SW 1271 (cell line): ENCODE measurements at places on chromosomes 5 and 9.

- no peak for DNase-seq
Measured at GRCh38 chr5:5886812-5887486, 464.5 kb downstream of the ICE1 start.

DNA sequence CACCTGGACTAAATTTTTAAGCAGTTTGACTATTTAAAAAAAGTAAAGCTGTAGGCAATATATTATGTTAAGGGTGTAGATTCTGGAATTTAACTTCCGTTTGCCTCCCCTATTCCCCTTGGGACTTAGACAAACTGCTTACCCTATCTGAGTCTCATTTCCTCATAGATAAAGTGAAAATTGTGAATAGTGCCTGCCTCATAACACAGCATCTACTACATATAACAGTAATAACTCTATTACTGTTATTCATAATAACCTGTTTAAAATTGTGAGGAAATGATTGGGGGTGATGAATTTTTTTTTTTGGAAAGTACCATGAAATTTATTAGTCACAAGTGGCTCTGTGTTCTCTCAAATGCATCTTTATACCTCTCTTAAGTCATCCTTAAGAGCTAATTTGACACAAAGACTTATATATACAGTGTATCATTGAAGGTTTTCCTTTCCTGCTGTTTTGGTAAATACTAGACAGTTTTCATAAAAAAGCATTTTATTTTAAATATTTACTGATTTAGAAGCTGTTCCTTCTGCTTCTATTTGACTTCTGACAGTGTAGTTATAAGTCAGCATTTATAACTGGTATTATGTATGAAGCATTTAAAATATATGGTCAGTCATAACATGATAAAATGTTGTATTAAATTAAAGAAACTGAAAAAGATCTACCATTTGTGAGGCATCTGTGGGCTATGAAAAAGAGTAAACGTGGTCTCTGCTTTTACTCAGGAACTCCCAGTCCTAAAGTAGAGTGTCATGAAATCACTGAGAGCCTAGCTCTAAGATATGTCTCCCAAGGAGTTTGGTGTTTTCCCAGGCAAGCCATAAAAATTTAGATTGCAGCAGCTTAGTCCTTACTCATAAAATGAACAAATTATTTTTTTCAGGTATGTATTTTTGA is 46.4 kb downstream of the MCCC2 start:
- DNase-seq: no peak

- no peak for DNase-seq
Measured at GRCh38 chr5:40025586-40025985, 600.8 kb upstream of the DAB2 start.

DNA sequence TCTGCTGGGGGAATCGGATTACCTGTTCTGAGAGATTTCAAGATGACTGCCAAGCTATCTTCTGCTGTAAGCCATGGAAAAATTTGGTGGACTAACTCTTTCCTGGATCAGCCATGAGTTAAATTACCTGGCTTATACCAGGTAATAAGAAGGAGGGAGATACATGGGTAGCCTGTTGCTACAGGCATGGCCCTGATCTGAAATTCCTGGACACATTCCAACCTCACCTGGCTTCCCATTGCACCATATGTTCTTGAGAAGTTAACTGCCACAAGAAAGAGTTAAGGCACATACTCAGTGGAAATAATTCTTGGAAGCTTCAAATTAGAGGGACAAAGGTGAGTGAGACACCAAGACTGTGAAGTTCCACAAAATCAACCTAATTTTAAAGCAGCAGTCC is 371.3 kb downstream of the ACTL7B start:
- no peak for DNase-seq

GRCh38 chr5:39200081-39200480 is 19.3 kb downstream of the FYB1 start:
- no peak for DNase-seq

GRCh38 chr5:80917631-80918030 is 42.5 kb upstream of the RASGRF2 start:
- no peak for DNase-seq

GRCh38 chr5:68431601-68432337 is 216.2 kb downstream of the PIK3R1 start:
- no peak for DNase-seq

DNA sequence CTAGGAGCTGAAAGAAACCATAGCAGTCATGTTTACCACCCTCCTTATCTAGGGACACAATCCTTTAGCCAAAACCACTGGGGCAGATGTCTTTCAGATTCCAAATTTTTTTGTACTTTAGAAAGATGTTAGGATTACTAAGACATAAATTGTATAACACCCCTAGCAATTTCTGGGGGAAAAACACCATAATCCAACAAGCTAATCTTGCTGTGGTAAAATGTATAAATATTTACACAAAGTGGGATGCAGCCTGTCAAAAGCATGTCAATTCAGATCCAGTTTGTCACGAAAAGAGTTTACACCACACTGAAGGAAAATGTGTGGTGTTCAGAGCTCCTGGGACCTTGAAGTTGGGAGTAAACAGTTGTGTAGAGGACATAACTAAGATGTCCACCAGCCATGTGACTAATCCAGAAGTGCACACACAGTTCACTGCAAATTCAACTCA is 274.3 kb downstream of the ADAMTSL1 start:
- DNase-seq: no peak

GRCh38 chr9:23117616-23118015 is 671.0 kb downstream of the DMRTA1 start:
- DNase-seq: no peak

DNA sequence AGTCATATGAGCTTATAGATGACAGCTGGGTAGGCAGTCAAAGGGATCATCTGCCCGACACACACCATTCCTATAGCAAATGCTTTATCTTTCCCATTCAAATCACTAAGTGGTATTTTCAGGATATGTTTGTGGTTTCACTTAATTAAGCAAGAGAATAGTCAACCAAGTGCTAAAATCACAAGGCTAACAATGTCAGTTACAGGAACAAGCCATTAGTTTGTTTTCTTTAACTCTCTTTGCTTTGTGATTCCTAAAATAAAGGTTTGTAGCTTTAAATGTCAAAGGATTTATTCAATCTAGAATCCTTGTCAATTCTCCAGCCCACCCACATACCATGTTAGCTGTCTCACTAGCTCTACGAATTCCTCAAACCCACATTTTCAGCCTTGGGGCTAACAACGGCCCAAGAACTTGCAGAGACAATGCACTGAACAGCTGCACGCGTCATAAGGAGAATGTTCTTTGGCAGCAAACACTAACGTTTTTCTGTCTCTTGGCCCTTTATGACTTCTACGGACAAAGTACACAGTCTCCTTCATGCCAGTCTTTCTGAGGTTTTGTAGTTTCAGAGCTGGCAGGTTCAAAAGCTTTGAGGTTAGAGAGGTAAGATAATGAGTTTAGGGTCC is 56.6 kb downstream of the ELAVL2 start:
- DNase-seq: no peak

DNA sequence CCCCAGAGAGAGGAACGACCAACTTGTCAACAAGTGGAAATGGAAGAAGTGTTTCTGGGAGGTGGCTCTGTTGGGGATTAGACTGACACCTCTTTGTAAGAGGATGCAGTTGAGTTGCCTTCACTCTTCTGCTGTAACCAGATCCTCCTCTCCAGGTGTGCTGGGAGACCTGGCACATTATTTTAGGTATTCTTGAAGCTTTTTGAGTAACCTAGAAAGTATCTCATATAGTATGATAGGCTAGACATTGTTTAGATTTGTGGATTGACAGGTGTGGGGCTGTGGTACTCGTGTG is 21.6 kb downstream of the SNX30 start:
- no peak for DNase-seq

DNA sequence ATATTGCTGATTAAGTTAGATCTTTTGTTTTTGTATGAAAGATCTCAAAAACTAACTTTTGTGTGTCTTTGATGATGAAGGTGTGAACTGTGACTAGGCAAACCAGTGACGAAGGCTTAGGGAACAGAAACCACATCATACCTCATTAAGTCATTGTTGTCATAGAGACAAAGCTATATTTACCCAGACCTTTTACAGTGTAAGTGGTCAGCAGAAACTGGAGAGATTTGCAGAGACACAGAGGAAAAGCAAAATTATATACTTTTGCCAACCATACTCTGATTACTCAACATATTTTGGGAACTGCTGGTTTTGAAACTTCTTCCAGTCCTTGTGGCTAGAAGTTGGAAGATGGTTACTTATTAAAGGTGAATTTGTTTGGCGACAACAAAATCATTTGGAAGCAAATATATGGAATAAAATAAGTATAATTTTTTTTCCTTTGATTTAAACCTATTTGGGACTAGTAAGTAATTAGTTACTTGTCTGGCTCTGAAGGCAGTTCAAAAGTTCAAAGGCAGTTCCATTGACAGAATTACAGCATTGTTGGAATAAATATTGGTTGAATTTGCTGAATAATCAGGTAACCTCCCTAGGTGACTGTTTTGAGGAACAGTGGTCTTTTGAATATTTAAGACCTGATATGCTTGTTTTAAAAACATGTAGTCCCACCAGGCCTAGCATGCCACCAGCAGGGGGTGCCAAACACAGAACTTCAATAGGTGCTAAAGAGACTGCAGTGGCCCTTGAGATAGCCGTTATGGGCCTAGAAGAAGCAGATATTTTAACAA is 103.8 kb downstream of the RPS23 start:
- DNase-seq: no peak

GRCh38 chr9:33285502-33285901 is 4.8 kb upstream of the NFX1 start:
- DNase-seq: no peak

GRCh38 chr9:563200-563599 is 278.3 kb upstream of the DMRT1 start:
- no peak for DNase-seq

- no peak for DNase-seq
Measured at GRCh38 chr5:115873392-115873791, 31.7 kb downstream of the AP3S1 start.

DNA sequence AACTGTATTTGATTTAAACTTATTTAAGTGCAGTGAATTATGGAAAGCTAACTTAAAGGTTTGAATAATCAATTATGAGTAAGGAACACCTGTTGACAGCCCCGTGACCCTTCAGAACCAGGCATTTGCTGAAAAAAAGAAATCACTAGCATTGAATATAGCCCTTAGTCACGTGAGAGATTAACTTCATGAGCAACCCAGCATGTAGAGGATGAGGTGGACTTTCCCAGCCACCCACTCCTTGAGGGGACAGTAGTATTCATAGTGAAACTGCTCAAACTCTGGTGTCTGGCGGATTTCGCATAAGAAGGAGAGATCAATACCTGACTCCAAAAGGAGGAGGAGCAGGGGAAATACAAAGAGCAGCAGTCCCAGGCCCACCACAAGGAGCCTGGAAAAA is 184.8 kb upstream of the RASEF start:
- DNase-seq: no peak

- DNase-seq: peak; percentile 84
Measured at GRCh38 chr5:65482736-65483545, 1.2 kb upstream of the ADAMTS6 start.

DNA sequence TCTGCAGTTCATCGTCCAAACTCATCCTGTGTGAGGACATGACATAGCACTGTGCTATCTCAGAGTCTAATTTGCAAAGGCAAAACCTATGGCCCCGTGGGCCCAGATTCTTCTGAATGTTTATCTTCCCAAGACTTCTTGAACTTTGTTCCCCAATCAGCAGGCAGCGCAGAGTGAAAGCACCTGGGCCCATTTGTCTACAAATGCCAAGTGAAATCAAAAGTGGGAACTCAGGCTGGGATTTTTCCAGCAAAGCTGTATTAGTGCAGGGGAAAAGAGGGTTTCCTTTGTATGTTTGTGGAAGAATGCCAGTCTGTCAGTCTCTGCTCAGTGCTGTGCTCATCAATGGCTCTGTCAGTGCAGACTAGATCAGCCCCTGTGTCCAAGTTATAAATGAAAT is 55.8 kb downstream of the FOXD1 start:
- DNase-seq: no peak

DNA sequence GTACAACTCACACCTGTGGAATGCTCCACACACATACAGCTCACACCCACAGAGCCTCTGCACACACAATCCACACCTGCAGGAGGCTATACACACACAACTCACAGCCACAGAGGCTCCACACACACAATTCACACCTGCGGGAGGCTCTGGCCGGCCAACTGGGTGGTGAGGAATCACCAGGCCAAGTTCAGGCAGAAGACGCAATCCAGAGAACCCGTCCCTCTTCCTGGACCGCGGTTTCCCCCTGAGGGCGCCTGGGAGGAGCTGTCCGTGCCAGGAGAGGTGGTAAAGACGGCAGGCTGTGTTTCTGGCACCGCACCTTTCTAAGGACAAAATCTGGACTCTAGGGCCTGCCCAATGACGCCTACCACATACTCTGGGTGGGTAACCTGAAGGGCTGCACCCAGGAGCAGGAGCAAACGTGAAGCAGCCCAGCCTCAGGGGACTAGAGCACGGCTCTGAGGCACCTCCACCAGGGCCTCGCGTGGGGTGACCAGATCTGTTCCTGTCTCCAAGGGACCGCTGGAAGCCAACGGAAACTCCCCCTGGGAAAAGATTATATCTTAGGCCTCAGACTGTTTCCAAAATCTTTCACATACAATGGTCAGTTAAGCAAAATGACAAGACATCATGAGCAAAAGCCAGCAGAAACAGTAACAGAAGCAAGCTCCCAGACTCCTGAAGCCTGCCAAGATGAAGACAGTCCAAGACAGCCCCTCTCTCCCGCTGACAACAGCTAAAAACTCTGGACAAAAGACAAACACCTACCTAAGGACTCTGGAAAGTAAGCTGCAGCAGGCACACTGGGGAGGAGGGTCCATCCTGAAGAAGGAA is 16.9 kb downstream of the CAMSAP1 start:
- no peak for DNase-seq

DNA sequence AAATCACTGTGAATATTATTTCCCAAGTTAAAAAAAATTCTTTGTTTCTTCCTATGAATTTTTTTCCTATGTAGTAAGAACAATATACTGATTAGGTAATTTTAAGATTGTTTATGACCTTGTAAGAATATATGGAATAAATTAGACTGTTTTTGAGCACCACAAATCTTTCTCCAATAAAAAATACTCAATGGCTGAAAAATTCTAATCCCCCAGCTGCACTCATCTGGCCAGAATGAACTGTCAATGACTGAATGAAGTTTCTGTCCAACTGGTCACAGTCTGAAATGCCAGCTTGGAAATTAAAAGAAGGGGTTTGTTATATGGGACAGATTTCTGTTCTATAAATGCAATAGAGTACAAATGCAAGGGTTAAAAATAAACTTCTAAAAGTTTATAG is 569.5 kb upstream of the SEMA6A start:
- DNase-seq: no peak

GRCh38 chr9:470552-471194 is 256.0 kb downstream of the DOCK8 start:
- DNase-seq: no peak
